NK-92 treated with Interleukin-12 subunit alpha and Interleukin-12 subunit beta, amount 100 ng/mL, for 24 hours (cell line): ENCODE measurements at places on chromosomes 7 and 10.

GRCh38 chr10:6918305-6918704 lies 338.2 kb upstream of the PRKCQ start:
- DNase-seq = peak; percentile 65

DNA sequence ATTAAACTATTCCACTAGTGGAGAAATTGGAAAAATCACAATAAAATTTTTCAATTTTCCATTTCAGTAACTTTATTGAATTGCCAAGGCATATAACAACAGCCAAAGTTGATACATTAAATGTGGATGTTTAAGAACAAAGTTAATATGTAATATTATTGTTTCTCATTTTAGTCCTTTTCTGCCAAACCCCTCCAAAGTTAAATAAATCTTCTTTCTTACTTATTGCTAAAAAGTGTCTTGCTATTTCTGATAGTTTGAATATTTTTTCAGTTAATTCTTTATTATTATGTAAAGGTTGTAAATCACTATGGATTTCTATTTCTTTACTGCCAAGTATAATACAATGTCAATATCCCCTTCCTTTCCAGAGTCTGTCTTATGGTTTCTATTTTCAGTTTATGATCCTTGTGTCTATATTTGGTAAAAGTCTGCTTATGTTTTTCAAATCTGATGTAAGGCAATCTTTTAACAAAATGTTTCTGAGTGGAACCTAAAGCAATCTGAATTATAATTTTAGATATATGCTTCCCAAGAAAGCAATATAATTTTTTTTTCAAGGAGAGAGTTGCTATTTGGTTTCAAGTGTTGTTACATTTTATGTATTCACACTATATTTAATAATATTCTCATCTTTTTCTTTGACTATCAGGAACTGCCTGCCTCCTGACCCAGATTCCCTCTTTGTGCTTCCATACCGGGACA lies 80.3 kb upstream of the RHOBTB1 start:
- DNase-seq = no peak

DNA sequence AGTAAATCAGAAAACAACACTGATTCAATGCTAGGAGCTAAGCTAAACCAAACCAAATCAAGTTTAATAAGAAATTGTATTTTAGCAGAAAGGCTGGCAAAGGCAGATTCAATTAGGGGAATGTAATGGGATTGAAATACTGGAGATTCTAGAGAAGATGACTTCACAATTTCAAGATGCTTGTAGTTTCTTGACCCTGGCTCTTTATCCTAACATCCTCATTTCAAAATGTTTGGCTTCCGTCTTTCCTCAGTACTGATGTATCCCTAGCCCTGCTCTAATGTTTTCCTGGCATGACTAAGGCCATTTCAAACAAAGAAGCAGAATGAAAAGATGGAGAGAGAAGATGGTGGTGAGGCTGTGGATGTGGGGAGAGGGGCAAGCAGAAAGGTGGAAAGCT lies 2.7 kb upstream of the JCAD start:
- no peak for DNase-seq

GRCh38 chr10:82737549-82737948 lies 862.6 kb downstream of the NRG3 start:
- DNase-seq = no peak

- DNase-seq = no peak
Observed at GRCh38 chr7:15011289-15011688, 108.7 kb upstream of the DGKB start.

GRCh38 chr7:120837599-120837998 lies 20.3 kb downstream of the TSPAN12 start:
- DNase-seq = no peak

DNA sequence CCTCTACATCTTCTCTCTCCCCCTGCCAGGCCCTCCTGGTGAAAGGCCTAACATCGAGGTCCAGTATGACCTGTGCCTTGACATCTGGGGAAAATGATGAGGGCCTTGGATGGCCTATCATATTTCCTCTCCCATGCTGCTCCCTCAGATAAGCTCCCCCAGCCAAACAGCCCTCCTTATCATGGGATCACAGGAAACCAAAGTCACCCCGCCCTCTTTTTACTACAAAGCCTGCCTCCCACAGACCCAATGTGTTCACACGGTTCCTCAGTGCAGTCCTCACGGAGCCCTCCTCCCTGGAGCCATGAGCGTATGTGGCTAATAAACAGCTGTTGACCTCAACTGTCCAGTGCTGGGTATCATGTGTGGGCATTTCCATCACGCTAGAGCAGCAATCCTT lies 32.0 kb downstream of the C10orf90 start:
- DNase-seq = no peak

DNA sequence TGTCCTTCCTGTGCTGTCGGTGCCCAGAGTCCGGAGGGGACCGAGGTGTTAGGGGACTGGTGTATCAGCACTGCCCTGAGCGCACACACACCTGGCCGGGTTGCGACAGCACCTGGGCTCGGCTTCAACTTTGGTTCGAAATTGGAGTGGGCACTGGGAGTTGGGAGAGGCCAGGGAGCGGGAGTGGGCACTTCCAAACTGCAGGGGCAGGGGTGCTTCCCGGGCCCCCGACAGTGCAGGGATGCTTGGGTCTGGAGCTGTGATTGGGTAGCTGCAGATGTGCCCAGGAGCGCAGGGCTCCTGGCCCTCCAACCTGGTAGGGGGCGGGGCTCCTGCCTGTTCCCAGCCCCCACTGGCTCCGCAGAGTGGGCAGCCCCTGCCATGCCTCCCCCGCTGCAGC lies 7.7 kb downstream of the BBS9 start:
- no peak for DNase-seq

- DNase-seq = no peak
Observed at GRCh38 chr7:126449611-126450268, 803.0 kb downstream of the GRM8 start.

- no peak for DNase-seq
Observed at GRCh38 chr7:116271963-116272886, 61.9 kb downstream of the TES start.

GRCh38 chr10:117514971-117515370 lies 27.6 kb upstream of the EMX2 start:
- DNase-seq = no peak

GRCh38 chr7:94556028-94556427 lies 46.4 kb downstream of the CASD1 start:
- no peak for DNase-seq

- DNase-seq = no peak
Observed at GRCh38 chr7:7681936-7682329, 36.5 kb downstream of the RPA3 start.

- DNase-seq = no peak
Observed at GRCh38 chr7:12898620-12899019, 211.2 kb downstream of the ARL4A start.

- DNase-seq = no peak
Observed at GRCh38 chr10:96856317-96856716, 24.2 kb downstream of the LCOR start.

GRCh38 chr10:33055625-33056024 lies 97.6 kb upstream of the ITGB1 start:
- no peak for DNase-seq

DNA sequence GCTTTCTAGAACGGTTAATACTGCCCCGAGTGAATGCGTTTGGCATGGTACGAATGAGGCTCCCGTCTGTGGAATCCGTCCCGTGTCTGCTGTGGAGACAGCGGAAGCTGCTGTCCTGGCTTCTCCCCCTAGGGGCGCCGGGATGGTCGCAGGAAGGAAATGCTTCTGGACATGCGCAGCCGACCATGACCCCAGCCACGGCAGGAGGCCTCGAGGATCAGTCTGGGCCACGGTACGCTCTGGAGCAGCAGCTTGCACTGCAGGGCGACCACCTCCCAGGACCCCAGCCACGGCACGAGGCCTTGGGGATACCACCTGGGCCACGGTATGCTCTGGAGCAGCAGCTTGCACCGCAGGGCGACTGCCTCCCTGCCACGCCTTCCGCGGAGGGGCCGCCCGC lies 107.9 kb downstream of the CYTH3 start:
- no peak for DNase-seq

GRCh38 chr10:79425074-79425532 lies 20.3 kb downstream of the ZCCHC24 start:
- DNase-seq = no peak

- DNase-seq = no peak
Observed at GRCh38 chr7:38428041-38428440, 154.6 kb upstream of the TARP start.

DNA sequence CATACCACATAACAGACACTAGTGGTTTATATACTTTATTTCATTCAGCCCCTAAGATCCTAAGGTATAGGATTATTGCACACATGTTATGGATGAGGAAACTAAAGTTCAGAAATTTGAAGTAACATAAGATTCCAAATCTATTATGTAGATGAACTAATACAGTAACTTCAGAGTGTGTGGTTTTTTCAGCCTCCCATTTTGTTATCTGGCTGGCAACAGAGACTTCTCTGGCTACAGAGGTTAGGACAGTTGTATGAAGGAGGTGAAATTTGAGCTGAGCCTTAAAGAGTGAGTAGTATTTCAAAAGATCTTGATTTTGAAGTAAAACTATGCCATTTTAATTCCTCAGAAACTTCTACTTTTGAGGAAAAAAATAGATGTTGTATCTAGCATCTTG lies 125.4 kb downstream of the MAPK8 start:
- no peak for DNase-seq

DNA sequence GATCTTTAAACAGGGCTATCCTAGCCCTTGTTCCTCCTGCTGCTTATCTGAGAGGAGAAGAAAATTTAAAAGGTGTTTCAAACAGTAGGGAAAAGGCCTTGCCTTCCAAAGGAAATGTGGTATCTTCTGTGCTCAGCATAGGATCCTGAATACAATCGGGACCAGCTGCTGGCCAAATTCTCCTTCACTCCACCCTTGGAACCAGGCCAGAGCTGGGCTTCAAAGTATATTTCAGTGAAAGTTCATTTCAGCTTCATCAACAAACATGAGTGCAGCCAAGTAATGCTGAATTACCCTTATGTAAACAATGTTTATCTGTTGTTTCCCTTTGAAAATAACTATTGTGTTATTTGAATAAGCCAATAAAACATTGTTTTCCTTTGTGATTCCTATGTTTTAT lies 146.5 kb upstream of the MEOX2 start:
- DNase-seq = no peak

DNA sequence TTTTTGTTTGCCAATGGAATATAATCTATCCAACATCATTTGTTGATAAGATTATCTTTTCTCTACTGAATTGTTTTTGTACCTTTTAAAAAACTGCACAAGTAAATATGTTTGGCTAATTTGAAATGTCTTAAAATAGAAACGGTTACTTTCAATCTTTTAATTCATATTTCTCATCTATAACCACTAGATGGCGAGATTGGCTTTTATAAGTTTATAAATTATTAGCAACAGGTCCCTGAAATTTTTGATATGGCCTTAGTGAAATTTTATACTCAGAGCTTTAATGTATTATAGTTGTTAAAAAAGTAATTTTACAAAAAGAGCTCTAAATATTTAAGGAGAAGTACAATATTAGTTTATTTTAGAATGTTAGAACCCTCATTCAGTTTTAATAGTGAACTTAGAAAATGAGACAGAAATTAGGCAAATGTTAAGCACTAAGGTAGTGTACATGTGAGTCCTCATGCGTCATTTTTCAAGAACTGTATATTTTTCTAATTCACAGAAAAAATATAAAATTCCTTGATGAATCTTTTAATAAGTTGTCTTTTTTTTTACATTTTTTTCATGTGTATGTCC lies 592.5 kb downstream of the ARL4A start:
- no peak for DNase-seq

DNA sequence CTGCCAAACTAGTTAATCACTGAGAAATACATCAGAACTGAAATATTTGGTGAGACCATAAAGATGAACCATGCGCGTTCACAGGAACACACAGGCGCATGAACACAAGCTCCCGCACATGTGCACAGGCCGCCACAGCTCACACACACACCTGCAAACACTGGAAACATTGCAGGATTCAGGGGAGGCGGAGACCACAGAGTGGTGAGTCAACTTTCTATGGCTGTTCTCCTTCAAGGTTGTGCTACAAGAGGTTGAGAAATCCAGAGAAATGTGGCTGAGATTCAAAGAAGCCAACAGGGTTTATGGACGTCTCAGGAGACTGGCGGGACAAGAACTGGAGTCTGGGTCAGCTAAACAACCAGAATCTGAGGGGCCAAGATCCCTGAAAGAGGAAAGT lies 17.8 kb downstream of the ESYT2 start:
- no peak for DNase-seq

GRCh38 chr7:87850836-87851593 lies 25.1 kb downstream of the SLC25A40 start:
- no peak for DNase-seq

DNA sequence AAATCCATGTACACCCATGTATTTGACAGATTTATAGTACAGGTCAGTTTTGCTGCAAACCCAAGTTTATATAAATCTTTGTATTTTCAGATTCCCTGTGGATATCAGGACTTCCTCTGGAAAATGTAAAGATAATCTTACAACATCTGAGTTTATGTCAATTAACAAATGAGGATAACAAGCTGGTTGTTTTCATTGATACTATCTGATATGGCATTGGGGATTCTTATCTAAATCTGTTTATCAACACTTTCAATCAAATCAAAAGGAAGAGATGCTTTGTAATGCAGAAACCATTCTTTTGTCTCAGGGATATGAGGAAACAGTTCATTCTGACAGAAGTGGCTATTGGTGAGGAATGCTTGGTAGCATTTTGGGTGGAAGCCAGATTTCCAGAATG lies 64.9 kb upstream of the FAM204A start:
- no peak for DNase-seq

DNA sequence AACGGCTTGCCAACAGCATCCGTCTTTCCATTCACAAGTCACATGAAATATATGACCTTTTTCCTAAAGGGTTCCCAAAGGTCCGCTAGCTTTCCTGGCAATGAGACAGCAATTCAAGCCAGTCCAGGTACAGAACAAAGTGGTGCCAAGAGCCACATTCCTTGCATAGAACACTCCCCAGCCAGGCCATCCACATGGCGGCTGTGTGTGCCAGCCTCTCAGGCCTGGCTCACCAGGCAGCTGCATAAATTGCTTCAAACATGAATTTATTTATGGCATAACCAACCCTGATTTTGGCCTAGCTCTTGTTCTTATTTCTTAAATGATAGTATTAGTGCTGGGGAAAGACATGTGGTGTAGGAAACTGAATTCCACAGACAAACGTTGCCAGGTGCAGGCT lies 63.7 kb upstream of the CREB5 start:
- no peak for DNase-seq

DNA sequence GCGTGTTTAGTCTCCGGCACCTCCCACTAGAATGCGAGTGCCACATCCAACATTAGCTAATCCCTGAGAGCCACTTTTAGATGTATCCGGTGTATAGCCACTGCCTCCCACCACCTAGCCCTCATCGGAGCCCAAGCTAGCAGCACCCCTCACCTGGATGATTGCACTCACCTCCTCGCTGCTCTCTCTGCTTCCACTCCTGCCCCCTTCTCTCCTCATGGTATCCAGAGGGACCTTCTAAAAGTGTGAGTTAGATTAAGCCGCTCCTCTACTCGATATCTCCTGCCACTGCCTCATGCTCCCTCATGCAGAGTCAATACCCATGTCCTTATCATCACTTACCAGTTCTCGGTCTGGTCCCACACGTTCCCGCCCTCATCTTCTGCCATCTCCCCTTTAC lies 125.3 kb downstream of the RAB11FIP2 start:
- no peak for DNase-seq

GRCh38 chr10:81104494-81104893 lies 566.8 kb downstream of the SH2D4B start:
- no peak for DNase-seq
